ENCODE measurements at places on chromosomes 12 and 14.

- DNase-seq, result no peak
These were observed 20.4 kb upstream of the HSP90B1 start for GRCh38 chr12:103909811-103910210.

- DNase-seq, result peak; percentile 12
These were observed 89.6 kb downstream of the NUAK1 start for GRCh38 chr12:106049105-106049504.

DNA sequence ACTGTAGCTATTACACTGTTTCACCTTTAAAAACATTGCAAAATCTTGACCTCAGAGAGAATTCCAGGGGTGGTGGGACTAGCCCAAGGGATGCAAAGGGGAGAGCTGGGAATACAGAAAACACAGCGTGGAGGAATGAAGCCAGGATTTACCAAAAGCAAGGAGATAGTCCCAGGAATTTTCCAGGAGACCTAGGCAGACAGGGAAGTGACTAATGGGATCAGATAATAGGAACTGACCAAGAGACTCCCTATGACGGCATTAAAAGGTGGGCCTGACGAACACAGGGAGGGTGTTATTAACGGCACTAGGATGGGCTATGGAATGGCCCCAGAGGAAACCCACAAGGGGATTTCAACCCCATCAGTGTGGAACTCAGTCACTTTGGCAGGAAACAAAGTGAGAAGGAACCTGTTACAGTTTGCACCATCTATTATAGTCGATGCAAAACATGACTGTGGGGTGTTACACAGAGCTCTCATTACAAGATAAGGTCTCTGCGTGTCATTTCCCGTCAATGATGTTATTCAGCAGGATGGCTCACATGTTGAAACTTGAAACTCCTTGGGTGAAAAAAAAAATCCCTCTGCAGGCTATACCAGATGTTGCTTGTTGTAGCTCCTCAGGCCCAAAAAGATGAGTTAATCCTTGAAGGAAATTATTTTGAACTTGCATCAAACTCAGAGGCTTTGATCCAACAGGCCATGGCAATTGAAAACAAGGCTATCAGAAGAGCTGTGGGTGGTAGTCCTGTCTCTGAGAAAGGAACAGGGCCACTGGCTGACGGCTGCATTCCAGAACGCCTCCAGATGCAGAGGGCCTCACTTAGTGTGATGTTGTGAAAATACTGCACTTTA lies 58.7 kb downstream of the DRAM1 start:
- no peak for DNase-seq

- no peak for DNase-seq
These were observed at the start of gene B4GALNT3 for GRCh38 chr12:459430-460258. Gene B4GALNT3, plus strand, starts transcription at chr12:459939. Its CDS starts 438 bp downstream, at chr12:460377.

- no peak for DNase-seq
These were observed 61.4 kb upstream of the VPS33A start for GRCh38 chr12:122327494-122328385.

DNA sequence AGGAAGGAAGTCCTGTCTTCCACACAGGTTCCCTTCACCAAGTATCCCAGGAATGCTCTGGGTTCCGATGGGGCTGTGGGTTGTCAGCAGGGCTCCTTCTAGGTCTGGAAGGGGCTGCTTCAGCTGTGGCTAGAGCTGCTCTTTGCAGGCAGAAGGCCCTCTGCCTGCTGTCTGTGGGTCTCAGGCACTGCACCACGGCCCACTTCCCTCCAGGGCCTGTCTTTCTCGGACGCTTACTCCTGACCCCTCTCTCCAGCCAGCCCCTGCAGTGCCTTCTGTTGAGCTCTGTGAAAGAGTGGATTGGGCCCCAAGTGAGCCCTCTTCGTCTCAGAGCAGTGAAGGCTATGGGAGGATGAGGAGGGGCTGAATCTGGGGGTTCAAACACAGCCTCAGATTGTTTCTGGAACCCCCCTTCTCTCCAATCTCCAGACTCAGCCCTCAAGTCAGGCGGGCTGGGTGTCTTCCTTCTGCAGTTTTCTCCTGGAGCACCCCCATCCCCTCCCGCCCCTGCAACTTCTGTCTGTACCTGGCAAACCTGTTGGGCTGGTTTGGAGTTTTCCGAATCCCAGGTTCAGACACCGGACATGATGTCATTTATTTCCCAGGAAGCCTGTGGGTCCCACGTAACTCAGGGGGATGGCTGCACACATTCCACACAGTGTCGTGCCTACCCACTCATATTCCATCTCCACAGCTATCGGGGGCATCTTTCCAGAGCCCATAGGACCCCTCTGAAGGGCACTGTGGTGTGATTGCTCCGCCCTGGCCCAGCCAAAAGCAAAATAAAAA lies 24.9 kb upstream of the SPPL3 start:
- DNase-seq, result no peak

DNA sequence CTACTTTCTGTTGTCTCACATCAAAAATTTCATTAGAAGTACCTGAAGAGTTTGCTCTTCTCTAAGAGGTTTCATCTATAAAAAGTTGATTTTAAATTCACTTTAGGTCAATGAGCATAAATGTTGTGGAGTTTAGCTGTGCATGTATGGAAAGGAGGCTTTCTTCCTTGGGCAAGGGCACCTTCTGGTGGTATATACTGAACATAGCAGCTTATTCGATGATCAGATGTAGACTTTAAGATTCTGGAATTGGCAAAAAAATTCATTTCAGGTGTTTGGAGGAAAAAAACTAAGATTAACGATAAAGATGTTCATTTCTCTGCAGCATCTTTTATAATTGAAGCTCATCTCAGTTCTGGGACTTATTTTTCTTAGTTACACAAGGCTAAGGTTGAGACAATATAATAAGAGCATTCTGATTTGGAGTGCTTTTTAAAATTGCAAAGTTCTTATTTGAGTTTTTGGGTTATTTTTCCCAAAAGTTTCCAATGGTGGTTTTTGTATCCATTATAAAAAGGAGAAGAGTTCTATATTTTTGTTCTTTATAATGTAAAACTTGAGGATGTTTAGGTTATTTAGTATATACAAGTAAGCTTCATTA lies 46.8 kb downstream of the TMEM117 start:
- no peak for DNase-seq

GRCh38 chr14:22791301-22791700 lies 23.9 kb downstream of the SLC7A7 start:
- no peak for DNase-seq

GRCh38 chr14:23009483-23009938 lies 432 bp downstream of the C14orf93 start:
- no peak for DNase-seq

DNA sequence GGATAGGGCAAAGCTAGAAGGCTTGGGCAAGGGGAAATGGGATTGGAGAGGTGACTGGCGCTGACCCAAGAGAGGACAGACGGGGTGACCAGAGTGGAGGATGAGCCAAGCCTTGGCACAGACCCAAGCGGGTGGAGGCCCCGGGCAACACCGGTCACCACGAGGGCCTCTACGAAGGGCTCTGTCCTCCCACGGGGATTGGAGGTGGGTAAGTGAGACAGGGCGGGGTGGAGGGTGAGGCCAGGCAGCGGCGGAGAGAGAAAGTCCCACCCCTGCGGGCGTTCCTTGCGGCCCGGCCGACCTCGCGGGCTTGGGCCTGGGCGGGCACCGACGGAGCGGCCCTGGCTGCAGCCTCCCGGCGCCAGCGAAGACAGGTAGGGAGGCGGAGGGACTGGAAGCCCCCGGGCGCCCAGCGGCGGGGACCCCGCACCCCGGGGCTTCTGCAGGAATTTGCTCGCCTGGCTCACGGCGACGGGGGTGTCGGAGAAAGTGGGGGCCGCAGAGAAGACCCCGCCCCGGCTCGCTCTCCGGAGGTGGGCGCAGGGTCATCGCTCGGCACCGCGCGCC lies at the start of gene PAPLN:
PAPLN (plus strand) TSS at position 288 of the 567 bp plus-strand sequence. CDS start 2,273 bp downstream, outside the sequence.
- DNase-seq, result no peak

DNA sequence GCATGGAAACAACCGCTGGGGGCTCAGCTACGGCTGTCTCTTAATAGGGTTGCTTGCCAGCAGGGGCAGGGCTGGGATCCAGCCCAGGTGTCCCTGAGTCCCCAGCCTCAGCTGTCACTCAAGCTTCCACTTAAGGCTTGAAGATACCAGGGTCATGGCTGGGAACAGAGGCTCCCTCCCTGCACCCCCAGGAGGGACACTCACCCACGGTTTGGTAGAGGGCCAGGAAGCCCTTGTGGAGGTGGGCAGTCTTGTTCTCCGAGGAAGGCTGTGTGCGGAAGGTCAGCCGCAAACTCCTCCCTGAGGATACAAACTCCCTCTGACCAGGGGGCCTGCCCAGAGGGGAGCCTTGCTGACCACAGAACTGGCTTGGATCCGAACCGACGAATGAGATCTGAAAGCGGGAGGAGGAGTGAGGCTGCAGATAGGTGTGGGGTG lies 7.3 kb downstream of the C1RL start:
- DNase-seq, result no peak
